T-cell (primary cell): ENCODE measurements at places on chromosomes 3 and 15.

DNA sequence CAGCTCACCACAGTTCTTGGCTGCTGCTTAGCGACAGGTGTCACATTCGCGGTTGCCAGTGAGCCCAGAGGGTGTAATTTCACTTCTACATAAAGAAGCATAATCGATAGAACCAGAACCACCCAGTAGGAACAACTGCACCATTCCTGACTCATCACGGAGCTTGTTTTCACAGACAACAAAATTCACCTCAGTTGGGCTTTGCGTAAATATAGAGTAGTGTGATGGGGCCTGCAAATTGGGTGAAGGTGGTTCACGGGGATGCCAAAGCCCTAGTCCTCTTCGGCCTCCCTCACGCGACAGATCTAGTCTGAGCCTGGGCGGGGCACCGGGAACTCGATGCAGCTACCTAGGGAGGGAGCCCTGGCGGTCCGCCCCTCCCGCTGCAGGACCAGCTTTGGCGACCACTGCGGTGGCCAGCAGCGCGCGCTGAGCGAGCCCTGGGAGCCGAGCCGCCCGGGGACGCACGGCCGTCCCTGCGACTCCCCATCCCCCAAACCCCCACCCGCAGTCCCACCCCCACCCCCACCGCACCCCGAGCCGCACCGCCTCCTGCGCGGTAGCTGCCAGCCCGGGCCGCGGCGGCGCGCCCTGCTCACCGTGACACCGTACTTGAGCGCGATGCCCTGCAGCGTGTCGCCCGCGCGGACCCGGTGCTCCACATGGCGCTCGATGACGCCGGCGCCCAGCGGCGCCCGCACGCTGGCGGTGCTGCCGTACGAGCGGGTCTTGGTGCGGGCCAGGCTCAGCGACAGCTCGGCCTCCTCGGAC lies 519 bp downstream of the LYSMD2 start:
- peak overlapping the region; percentile 62 for H3K4me3 ChIP-seq
- H3K27ac ChIP-seq: peak overlapping the region; percentile 65
- peaks cover 46% of the 10 kb centered on the region for H3K4me1 ChIP-seq
- H3K27me3 ChIP-seq: no peaks in the 10 kb centered on the region
- peaks cover 2% of the 10 kb centered on the region for H3K36me3 ChIP-seq
- DNase-seq: peak; percentile 46

- H3K4me3 ChIP-seq: no peak overlapping the region
- H3K36me3 ChIP-seq: no peaks in the 10 kb centered on the region
- no peak for DNase-seq
Measured at GRCh38 chr3:48275287-48276027, 34.6 kb downstream of the ZNF589 start.

- no peaks in the 10 kb centered on the region for H3K4me1 ChIP-seq
- no peak overlapping the region for H3K27ac ChIP-seq
- DNase-seq: no peak
- no peaks in the 10 kb centered on the region for H3K27me3 ChIP-seq
- no peak overlapping the region for H3K4me3 ChIP-seq
Measured at GRCh38 chr3:57893156-57893555, 115.1 kb upstream of the FLNB start.

DNA sequence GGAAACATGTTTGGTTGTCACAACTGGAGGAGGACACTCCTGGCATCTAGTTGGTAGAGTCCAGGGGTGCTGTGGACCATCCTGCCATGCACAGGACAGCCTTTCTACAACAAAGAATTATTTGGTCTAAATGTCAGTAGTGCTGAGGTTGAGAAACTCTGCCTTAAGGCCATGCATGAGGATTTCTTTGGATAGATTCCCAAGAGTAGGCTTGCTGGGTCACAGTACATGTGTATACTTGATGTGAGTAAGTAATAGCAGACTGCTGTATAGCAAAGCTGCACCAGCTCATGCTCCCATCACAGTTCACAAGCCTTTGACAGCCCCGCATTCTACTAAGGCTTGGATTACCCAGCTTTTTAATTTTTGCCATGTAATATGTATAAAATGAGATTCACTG lies 151.3 kb downstream of the MFSD1 start:
- no peaks in the 10 kb centered on the region for H3K36me3 ChIP-seq
- no peak for DNase-seq
- H3K4me3 ChIP-seq: no peak overlapping the region
- H3K27me3 ChIP-seq: no peaks in the 10 kb centered on the region
- H3K27ac ChIP-seq: no peak overlapping the region
- no peaks in the 10 kb centered on the region for H3K4me1 ChIP-seq

DNA sequence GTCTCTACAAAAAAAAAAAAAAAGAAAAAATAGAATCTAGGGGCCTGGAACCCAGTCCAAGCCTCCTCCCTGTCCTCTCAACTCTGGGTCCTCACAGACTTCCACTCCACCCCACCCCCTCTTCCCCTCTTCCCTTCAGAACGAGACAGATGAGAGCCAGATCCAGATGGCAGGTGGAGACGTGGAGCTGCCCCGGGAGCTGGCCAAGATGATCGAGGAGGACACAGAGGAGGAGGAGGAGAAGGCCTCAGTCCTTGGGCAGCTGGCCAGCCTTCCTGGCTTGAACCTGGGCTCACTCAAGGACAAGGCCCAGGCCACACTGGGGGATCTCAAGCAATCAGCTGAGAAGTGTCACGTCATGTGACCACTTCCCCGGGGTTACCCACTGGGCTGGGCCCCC lies 3.6 kb downstream of the CPLX3 start:
- H3K36me3 ChIP-seq: no peaks in the 10 kb centered on the region
- DNase-seq: no peak
- no peaks in the 10 kb centered on the region for H3K4me1 ChIP-seq
- peaks cover 39% of the 10 kb centered on the region for H3K27me3 ChIP-seq

DNA sequence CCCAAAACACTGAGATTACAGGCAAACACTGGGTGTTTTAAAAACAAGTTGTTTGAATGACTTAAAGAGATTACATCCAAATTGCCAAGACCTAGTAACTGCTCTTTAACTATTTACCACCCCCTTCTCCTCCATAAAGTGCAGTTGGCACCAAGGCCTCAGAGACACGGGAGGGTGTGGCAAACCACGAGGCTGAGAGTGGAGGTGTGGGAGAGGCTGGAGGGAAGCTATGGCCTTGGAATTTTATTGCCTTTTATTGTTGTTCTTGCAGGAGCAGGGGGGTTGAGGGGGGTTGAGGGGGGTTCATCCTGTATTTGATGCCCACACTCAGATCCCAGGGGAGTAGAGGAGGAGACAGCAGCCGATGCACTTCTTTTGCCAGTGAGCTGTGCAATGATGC lies 75.9 kb upstream of the CTDSPL start:
- H3K36me3 ChIP-seq: no peaks in the 10 kb centered on the region
- H3K27me3 ChIP-seq: no peaks in the 10 kb centered on the region
- H3K4me1 ChIP-seq: no peaks in the 10 kb centered on the region

DNA sequence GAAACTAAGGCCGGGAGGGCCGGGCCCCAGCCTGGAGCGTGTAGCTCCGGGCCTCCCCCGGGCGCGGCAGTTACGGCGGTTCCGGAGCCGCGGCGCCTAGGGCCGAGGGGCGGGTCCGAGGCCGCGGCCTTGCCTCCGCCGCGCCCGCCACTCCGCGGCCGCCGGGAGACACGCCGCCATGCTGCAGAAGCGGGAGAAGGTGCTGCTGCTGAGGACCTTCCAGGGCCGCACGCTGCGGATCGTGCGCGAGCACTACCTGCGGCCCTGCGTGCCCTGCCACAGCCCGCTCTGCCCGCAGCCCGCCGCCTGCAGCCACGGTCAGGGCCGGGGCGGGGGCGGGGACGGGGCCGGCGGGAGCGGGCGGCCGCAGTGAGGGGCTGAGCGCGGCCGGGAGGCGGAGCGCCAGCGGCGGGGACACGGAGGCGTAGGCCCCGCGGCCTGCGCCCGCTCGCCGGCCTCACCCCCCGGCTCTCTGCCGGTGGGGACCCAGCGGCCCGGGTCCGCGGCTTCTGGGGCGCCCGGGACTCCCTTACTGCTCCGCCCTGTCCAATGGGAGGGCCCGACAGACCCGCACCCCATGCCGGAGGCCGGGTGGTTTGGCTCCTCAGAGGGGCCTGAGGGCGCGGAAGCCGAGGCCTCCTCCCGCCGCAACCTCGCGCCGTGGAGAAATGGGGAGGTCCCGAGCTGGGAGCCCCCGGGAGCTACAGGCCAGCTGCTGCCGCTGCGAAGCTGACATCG lies at the start of gene DIS3L:
Gene DIS3L, plus strand, starts transcription at position 150 of the 738 bp plus-strand sequence. Its CDS starts 29 bp downstream, at position 179.
- H3K27me3 ChIP-seq: no peaks in the 10 kb centered on the region
- peaks cover 33% of the 10 kb centered on the region for H3K4me1 ChIP-seq
- peak within 1 kb of the TSS; percentile 68 for H3K4me3 ChIP-seq
- DNase-seq: peak; percentile 41
- H3K27ac ChIP-seq: peak within 1 kb of the TSS; percentile 91
- H3K36me3 ChIP-seq: peaks cover 7% of the 10 kb centered on the region

- no peaks in the 10 kb centered on the region for H3K36me3 ChIP-seq
- no peak overlapping the region for H3K4me3 ChIP-seq
- no peaks in the 10 kb centered on the region for H3K4me1 ChIP-seq
- no peak overlapping the region for H3K27ac ChIP-seq
Measured at GRCh38 chr15:90113166-90113565, 10.9 kb upstream of the IDH2 start.

GRCh38 chr3:16801223-16801622 lies 83.5 kb upstream of the PLCL2 start:
- no peak overlapping the region for H3K27ac ChIP-seq
- H3K4me3 ChIP-seq: no peak overlapping the region
- no peaks in the 10 kb centered on the region for H3K36me3 ChIP-seq
- H3K4me1 ChIP-seq: peaks cover 3% of the 10 kb centered on the region
- H3K27me3 ChIP-seq: no peaks in the 10 kb centered on the region
- no peak for DNase-seq

DNA sequence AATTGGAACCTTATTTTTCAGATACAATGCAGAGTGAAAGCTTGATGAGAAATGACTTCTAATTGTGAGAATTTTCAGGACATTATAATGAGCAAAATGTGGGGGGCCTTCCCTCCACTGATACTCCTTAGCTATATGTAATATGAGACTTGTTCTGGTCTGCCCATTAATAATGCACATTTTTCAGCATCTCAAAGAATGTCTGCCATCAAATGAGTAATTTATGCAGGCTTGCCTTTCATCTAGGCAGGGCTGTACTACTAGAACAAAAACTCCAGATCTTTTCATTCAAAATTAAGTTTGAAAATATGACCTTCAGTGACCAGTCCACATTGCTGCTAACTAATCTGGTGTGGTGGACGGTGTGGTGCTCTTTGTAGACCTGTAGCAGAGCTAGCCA lies 127.4 kb downstream of the LRTM1 start:
- H3K27me3 ChIP-seq: no peaks in the 10 kb centered on the region
- no peak overlapping the region for H3K27ac ChIP-seq
- H3K4me1 ChIP-seq: no peaks in the 10 kb centered on the region
- H3K36me3 ChIP-seq: no peaks in the 10 kb centered on the region
- DNase-seq: no peak
- H3K4me3 ChIP-seq: no peak overlapping the region

DNA sequence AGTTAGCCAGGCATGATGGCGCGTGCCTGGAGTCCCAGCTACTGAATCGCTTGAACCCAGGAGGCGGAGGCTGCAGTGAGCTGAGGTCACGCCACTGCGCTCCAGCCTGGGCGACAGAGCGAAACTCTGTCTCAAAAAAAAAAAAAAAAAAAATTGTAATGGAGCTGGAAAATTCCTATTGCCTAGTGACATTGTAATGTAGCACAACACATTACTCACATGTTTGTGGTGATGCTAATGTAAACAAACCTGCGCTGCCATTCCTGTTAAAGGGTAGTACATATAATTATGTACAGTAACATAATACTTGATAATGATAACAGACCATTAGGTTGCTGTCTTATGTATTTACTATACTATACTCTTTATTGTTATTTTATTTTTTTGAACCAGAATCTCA lies 39.1 kb downstream of the KNL1 start:
- DNase-seq: no peak
- no peak overlapping the region for H3K27ac ChIP-seq
- H3K4me3 ChIP-seq: no peak overlapping the region
- no peaks in the 10 kb centered on the region for H3K36me3 ChIP-seq
- H3K4me1 ChIP-seq: no peaks in the 10 kb centered on the region
- H3K27me3 ChIP-seq: no peaks in the 10 kb centered on the region

GRCh38 chr15:60480149-60480548 lies 1.2 kb upstream of the ICE2 start:
- H3K4me1 ChIP-seq: peaks cover 13% of the 10 kb centered on the region
- H3K27me3 ChIP-seq: no peaks in the 10 kb centered on the region
- H3K4me3 ChIP-seq: peak overlapping the region; percentile 80
- no peaks in the 10 kb centered on the region for H3K36me3 ChIP-seq
- H3K27ac ChIP-seq: peak overlapping the region; percentile 91

DNA sequence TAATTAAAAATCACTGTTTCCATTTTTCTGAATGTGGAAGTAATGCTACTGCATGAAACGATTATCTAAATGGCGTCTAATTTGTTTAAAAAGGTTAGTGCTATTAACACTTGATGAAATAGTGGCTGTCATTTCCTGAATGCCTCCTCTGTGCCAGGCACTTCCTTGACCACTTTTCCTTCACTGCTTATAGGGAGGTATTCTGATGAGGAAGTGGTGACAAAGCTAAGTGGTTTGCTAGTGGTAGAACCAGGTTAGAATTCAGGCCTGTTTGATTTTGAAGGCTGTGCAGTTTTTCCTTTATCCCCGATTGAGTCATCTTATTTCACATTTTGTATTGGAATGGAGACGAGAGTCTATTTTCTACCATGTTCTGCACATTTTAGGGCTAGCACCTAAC lies 119.0 kb downstream of the USP13 start:
- no peaks in the 10 kb centered on the region for H3K27me3 ChIP-seq
- no peak overlapping the region for H3K27ac ChIP-seq
- H3K4me1 ChIP-seq: no peaks in the 10 kb centered on the region
- H3K36me3 ChIP-seq: peaks cover 9% of the 10 kb centered on the region
- DNase-seq: no peak

GRCh38 chr15:95734422-95735316 lies 595.8 kb upstream of the NR2F2 start:
- H3K36me3 ChIP-seq: no peaks in the 10 kb centered on the region
- no peak overlapping the region for H3K4me3 ChIP-seq
- peaks cover 3% of the 10 kb centered on the region for H3K4me1 ChIP-seq
- no peaks in the 10 kb centered on the region for H3K27me3 ChIP-seq
- no peak for DNase-seq
- no peak overlapping the region for H3K27ac ChIP-seq

DNA sequence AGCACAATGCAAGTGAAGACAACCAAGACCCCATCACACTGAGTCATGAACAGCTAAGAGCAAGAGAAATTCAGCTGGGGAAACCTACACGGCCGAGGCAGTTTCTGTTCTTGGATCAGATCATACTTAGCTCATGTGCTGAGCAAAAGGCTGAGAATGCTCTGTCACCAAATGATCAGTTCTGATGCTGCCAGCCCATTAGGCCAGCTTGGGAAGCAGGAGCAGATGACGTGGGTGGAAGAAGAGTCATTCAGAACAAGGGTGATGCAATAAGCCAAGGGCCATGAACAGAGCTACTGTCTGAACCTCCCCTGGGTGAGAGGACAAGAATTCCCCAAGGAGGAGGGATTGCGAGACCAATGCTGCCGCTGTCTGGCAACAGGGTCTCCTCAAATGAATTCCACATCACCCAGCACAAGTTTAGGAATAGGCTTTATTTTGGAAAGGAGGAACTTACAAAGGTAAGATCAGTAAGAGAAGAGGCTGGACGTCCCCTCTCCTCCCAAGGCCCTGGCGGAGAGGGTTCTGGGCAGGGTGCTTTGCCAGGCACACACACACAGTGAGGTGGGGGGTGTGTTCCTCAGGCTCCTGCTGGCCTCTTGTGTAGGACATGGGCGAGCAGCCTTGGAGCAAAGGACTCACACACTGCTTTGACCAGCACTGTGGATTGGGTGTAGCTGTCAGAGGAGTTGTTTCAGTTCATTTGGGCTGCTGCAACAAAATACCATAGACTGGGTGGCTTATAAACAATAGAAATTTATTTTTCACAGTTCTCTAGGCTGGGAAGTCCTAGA lies 65.6 kb upstream of the CTXND1 start:
- no peaks in the 10 kb centered on the region for H3K36me3 ChIP-seq
- H3K4me3 ChIP-seq: no peak overlapping the region
- H3K4me1 ChIP-seq: no peaks in the 10 kb centered on the region
- no peak overlapping the region for H3K27ac ChIP-seq
